ENCODE measurements at places on chromosomes 7 and 10.

GRCh38 chr7:34249192-34249591 is 343.9 kb downstream of the BMPER start:
- DNase-seq: no peak

DNA sequence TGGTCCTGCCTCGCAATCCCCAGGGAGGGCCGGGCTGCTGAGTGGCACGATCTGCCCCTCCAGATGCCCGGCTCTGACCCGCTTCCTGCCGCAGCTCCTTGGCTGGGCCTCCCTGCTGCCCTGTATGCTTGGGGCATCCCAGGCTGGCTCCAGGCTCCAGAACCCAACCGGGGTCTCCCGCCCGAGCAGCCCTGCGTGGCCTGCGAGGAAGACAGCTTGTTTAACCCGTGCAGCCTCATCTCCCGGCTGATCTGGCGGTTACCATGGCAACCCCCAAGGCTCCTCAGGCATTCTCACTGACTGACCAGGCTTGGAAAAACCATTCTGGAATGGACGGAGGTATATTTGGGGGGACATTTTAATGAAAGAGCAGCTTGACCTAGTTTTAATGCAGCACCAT is 232.4 kb upstream of the MYO3A start:
- DNase-seq: no peak

DNA sequence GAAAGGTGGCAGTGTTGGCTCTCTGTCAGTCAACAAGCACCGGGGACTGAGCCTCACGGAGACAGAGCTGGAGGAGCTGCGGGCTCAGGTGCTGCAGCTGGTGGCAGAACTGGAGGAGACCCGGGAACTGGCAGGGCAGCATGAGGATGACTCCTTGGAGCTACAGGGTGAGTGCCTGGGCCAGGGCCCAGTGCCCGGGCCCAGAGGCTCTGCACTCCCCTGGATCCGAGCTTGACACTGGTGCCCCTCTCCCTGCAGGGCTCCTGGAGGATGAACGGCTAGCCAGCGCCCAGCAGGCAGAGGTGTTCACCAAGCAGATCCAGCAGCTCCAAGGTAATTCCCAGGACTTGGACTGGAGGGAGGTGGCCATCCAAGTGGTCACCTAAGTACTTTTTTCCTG is 2.7 kb downstream of the CCDC136 start:
- DNase-seq: no peak

- DNase-seq: no peak
Measured at GRCh38 chr10:100993986-100994708, 5.5 kb upstream of the LZTS2 start.

GRCh38 chr10:43229208-43230061 is 37.4 kb downstream of the RASGEF1A start:
- DNase-seq: no peak

DNA sequence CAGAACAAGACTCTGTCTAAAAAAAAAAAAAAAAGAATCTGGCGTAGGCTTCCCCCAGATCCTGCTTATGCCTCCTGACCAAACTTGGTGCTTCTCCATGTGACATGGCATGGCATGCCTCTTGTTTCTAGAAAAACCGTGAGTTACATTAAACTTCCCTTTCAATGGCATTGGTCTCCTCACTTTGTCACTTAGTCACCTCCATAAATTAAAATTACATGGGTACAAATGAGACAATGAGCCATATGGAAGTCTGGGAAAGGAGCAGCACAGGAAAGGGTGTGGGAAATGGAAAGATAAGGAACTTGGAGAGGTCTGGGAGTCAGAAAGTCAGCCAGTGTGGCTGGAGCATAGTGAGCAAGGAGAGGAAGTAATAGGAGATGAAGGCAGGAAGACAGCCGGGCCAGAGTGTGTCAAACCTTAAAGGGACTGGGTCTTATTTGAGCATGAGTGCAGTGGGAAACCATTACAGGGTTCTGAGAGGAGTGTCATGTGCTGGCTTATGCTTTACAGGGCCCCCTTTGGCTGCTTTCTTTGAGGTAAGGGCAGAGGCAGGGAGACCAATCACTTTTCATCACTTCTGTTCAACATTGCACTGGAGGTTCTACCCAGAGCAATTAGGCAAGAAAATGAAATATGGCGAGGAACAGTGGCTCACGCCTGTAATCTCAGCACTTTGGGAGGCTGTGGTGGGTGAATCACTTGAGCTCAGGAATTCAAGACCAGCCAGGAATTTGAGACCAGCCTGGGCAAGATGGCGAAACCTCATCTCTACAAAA is 21.3 kb upstream of the ZMIZ2 start:
- no peak for DNase-seq

DNA sequence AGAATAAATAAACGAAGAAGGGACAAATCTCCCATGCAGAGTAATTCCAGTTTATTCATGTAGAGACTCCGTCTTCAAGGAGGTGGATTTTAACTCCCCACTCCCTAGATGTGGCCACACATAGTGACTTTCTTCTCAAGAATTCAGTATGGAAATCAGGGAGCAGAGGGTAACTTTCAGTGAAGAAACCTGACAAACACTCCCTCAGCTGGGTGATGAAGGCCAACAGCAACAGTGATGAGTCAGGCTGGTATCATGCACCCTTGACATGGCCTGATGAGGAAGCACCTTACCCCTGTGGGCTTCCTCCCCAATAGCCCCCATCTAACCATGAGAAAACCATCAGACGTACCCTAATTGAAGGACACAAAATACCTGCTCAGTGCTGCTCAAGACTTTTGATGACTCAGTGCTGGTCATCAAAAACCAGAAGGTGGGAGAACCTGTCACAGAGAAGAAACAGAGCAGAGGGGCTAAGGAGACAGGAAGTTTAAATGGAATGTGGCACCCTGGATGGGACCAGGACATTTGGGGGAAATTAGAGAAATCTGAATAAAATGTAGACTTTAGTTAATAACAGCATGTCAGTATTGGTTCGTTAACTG is 50.6 kb downstream of the ADAMTS14 start:
- DNase-seq: no peak

Measured in stimulated activated CD8-positive, alpha-beta memory T cell treated with anti-CD3 and anti-CD28 coated beads, Interleukin-15, amount 100 ng/mL, for 48 hours (primary cell).